ENCODE measurements at places on chromosomes 6 and 20. TPM values are rescaled to one million over a fixed set of nuclear protein-coding genes. Genes with fewer than 3 reads are reported as not detected.

- H3K36me3 ChIP-seq: no peaks in the 10 kb centered on the region
- H3K27me3 ChIP-seq: no peaks in the 10 kb centered on the region
- no peak for DNase-seq
- no peak overlapping the region for H3K27ac ChIP-seq
- no peaks in the 10 kb centered on the region for H3K4me1 ChIP-seq
These were observed 7.7 kb upstream of the PTGIS start for GRCh38 chr20:49575551-49576060.

DNA sequence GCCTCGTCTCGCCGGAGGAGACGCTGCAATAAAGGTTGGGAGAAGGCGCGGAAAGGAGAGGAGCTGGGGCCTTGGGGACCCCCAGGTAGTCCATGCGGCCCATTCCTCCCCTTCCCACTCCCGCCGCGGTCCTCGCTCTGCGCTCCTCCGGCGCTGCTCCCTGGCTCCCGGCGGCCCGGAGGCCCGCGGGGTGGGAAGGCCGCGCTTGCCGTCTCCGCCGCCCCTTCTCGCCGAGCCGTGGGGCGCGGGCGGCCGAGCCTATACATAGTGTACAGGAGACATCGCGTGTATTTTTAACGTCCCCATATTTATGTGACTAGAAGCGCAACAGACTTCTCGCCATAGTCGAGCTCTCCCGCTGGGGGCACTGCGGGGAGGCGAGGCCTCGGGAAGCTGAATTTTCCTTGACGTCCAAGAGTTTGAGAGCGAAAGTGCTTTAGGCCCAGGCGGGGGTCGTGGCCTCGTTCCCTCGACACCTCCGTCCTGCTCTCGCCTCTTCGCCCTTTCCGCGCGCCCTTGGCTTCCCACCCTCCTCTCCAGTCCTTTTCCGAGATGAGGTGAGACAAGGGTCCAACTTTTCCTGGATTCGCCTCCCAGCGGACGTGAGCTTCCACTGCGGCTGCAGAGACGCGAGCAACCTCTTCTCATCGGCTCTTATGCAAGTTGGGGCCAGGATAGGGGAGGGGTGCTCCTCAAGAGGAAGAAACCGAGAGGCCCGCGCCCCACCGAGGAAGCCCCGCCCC lies 29.0 kb downstream of the SLC12A5 start:
- DNase-seq: no peak
- H3K4me1 ChIP-seq: no peaks in the 10 kb centered on the region
- peaks cover 13% of the 10 kb centered on the region for H3K36me3 ChIP-seq
- peak overlapping the region; percentile 36 for H3K4me3 ChIP-seq
- H3K27ac ChIP-seq: no peak overlapping the region

DNA sequence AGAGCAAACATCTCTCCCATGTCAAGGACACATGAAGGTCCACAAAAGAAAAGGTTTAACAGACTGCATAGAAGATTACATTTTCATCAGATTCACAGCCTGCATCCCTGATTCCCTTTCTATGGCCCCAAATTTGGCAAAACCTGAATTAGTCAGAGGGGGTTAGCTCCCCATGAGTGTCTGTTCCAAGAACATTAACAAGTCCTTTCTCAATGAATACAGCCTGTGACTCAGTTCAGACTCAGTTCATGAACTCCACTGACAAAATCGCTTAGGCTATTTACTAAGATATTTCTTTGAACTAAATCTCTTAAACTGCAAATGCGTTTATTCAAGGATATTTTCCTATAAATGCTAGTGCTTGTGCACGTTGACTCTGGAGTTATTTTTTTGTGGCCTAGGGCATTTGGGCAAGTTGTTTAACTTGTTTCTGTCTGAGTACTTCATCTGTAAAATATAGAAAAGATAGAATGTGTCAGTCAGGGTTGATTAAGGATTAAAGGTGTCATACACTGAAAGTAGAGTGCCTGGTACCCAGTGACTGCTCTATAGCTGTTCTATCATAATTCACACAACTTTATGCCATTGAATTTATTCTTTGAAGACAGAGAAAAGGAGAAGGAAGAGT lies 422.6 kb downstream of the HTR1B start:
- no peaks in the 10 kb centered on the region for H3K27me3 ChIP-seq
- H3K4me3 ChIP-seq: no peak overlapping the region
- H3K27ac ChIP-seq: no peak overlapping the region
- no peak for DNase-seq
- H3K36me3 ChIP-seq: no peaks in the 10 kb centered on the region
- H3K4me1 ChIP-seq: no peaks in the 10 kb centered on the region

- H3K4me1 ChIP-seq: peaks cover 3% of the 10 kb centered on the region
- H3K27ac ChIP-seq: no peak overlapping the region
- DNase-seq: no peak
- no peak overlapping the region for H3K4me3 ChIP-seq
- H3K36me3 ChIP-seq: no peaks in the 10 kb centered on the region
These were observed 20.6 kb upstream of the CST3 start for GRCh38 chr20:23658336-23658735.

- no peak overlapping the region for H3K27ac ChIP-seq
- DNase-seq: peak; percentile 9
- H3K27me3 ChIP-seq: no peaks in the 10 kb centered on the region
- H3K4me1 ChIP-seq: no peaks in the 10 kb centered on the region
These were observed 16.9 kb upstream of the APMAP start for GRCh38 chr20:25009218-25010145.

DNA sequence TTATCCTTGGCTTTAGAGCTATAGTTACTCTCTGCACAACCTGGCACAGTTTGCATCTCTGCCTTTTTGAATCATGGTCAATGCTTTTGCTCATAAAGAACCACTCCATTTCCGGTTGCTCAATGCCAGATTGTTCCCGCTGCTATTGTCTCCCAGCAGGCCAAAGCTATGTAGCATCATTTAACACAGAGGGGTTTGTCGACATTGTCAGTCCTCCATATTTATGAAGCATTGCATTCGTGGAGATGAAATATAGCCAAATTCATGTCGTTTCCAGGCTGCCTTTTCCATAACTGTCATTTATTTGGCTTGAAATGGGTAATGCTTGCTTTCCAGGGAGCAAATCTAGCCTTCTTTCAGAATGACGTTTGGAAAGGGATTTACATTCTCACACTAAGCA lies 598.8 kb downstream of the EPHA7 start:
- no peak overlapping the region for H3K27ac ChIP-seq
- H3K4me3 ChIP-seq: no peak overlapping the region
- H3K4me1 ChIP-seq: no peaks in the 10 kb centered on the region
- no peak for DNase-seq
- H3K36me3 ChIP-seq: no peaks in the 10 kb centered on the region

- no peaks in the 10 kb centered on the region for H3K4me1 ChIP-seq
- H3K27me3 ChIP-seq: no peaks in the 10 kb centered on the region
- peaks cover 5% of the 10 kb centered on the region for H3K36me3 ChIP-seq
- no peak overlapping the region for H3K4me3 ChIP-seq
These were observed 7.2 kb upstream of the TRMT11 start for GRCh38 chr6:125979101-125979500.

DNA sequence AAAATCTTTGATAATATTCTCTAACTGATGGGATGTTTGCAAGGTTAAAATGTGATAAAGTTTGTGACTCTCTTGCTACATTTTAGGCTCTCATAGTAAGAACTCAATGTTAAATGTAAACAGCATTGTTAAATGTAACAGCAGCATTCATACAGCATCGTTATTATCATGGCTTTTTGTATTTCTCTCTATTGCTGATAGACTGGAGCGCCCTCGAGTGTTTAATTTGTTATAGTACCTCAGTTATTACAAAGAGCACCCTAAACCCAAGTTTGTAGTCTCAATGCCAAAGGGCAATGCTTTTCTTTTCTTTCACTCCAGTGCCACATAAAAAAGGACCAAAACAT lies 14.9 kb upstream of the TTPAL start:
- no peak overlapping the region for H3K27ac ChIP-seq
- no peak for DNase-seq
- H3K36me3 ChIP-seq: no peaks in the 10 kb centered on the region
- no peaks in the 10 kb centered on the region for H3K27me3 ChIP-seq

DNA sequence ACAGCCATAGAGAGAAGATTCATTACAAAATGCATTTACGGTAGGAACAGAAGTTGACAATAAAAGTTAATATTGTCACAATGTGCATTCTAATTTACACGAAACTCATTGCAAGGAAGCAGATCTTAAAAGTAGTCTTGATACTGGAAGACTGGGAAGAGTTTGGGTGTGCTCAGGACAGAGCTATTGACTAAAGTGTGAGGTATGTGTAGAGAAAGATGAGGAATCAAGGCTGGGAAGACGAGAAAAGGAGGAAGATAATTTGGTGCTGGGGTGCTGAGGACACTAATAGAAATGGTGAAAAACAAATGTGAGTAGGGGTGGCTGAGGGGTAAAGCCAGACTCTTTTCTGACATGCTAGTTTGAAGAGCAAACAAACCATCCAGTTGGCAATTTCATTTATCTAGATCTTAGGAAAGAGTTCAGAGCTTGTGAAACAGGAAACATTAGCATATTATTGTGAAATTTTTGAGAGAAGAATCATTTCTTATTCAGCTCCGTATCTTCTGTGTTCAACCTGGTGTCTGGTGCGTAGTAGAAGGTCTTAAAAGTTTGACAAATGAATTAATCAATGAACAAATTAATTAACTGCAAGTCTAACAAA lies 72.7 kb downstream of the ELOVL4 start:
- H3K4me1 ChIP-seq: no peaks in the 10 kb centered on the region
- H3K36me3 ChIP-seq: no peaks in the 10 kb centered on the region
- DNase-seq: no peak
- no peak overlapping the region for H3K4me3 ChIP-seq

Gene ACTL10
- 3.4 TPM for total RNA-seq

Gene SRC
- 20.6 TPM for total RNA-seq

Gene NHLRC1
- 2.7 TPM for total RNA-seq

Gene HLA-DMB
- 16.4 TPM for total RNA-seq

Gene TEAD3
- 28.2 TPM for total RNA-seq

All from breast epithelium (tissue), 4 donors.